HuH-7.5 (cell line): ENCODE measurements at places on chromosomes 5 and 9.

GRCh38 chr5:149654883-149655505 is 73.7 kb downstream of the ARHGEF37 start:
- DNase-seq, result no peak

GRCh38 chr5:109199799-109200620 is 209.8 kb downstream of the PJA2 start:
- DNase-seq, result no peak

DNA sequence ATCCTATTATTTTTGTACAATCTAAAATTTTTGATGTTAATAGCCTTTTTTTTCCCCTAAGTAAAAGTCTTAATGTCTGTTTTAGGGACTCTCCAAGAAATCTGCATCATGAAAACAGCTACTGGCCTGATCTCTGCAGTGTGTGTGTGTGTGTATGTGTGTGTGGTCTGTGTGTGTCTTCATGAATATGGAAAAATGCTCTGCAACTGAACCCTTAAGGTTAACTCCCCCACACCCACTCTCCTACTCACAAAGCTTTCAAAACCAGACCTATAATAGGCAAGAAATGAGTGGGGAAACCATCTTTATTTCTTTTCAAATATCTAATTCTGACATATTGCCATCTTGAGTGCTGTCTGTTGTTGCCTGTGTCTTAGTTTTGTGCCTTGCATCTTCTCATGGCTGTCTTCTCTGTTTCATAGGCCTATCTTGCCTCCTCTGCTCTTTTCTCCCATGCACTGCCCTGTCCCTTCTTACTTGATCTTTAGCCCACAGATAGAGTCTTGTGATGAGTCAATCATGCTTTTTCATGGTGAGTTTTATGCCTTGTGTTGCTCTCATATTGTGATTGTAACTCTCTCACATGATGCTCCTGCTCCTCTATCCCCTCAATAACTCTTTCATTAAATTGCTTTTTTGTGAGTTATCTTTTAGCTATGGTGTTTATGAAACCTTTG is 68.3 kb downstream of the CHSY3 start:
- no peak for DNase-seq

GRCh38 chr5:4387290-4387689 is 752.8 kb upstream of the ADAMTS16 start:
- no peak for DNase-seq

DNA sequence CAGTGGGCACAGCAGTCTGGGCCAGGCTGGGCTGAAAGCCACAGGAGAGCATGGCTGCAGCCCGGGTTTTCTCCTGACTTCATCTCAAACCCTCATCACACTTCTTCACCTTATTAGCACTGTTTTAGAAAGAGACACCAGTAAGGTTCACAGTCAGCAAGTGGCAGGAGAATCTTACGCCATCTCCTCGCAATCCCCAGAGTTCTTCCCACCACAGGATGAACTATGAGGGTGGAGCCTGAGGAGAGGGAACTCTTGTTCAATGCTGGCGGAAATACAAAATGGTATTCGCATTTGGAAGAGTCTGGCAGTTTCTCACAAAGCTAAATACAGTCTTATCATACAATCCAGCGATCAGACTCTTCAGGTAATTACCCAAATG is 14.7 kb downstream of the BICD2 start:
- no peak for DNase-seq

GRCh38 chr9:110842169-110842568 is 173.6 kb downstream of the MUSK start:
- DNase-seq, result no peak

GRCh38 chr5:154701181-154701580 is 54.0 kb upstream of the LARP1 start:
- no peak for DNase-seq

- no peak for DNase-seq
Observed at GRCh38 chr5:155699385-155699784, 627.6 kb upstream of the SGCD start.

DNA sequence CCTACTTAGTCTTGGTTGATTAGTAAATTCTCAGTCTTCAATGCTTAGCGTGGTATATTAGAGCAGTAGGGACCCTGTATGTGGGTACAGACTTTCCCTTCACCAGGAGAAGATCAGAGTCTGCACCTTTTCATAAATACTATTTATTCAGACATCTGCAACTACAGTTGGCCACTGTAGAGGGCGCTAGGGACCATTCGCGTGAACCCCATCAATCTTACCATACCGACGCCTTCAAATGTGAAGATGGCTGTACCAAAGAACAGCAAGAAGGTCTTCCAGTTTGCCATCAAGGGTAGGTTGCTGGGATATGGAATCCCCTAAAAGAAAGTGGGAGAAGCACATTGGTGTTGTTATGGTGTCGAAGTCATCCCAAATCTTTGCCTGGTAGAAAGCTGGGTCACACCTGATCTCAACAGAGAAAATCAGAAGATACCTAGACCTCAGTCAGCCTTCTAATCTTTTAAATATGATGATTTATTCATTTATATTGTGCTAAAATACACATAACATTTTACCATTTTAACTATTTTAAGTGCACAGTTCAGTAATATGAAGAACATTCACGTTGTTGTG is 19.1 kb downstream of the SLC36A3 start:
- DNase-seq, result no peak

GRCh38 chr5:132823481-132824050 is 6.9 kb downstream of the SHROOM1 start:
- no peak for DNase-seq
